Right lung (tissue), 10 donors: ENCODE measurements at places on chromosomes 12 and 14. TPM values are rescaled to one million over a fixed set of nuclear protein-coding genes. Genes with fewer than 3 reads are reported as not detected.

LHX5 gene
- polyA plus RNA-seq = not detected

GZMH gene
- polyA plus RNA-seq = 1.1 TPM

GRCh38 chr14:76582447-76582846, 178.8 kb upstream of the VASH1 start:
- no peak for DNase-seq

DNA sequence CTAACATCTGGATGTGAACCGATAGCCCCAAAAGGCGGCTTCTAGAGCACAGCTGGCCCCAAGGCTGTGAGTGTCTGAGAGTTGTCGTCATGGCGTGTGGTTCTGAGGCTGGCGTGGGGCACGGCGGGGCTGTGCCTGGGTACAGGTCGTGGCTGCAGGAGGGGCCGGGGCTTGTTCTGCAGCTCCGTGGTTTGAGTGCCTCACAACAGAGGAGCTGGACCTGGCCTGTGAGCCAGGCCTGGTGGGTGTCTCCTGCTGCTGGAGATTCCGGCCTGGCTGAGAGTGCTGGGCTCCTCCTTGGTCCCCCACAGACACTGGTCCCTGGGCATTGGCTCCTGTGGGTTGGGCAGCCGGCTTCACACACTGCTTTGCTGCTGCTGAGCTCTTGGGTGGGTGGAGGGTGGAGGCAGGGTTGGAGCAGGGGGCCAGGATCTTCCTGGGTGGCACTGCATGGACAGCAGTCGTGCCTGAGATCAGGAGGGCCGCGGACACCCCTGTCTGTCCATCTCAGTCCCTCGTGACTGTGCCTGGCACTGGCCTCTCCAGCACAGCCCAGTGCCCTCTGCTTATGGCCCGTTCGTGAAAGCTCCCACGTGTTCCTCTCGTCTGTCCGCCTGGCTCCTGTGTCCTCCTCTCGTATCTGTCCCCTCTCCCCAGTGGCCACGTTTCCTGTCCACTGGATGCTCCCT, 31.8 kb upstream of the TEX22 start:
- DNase-seq = no peak

DNA sequence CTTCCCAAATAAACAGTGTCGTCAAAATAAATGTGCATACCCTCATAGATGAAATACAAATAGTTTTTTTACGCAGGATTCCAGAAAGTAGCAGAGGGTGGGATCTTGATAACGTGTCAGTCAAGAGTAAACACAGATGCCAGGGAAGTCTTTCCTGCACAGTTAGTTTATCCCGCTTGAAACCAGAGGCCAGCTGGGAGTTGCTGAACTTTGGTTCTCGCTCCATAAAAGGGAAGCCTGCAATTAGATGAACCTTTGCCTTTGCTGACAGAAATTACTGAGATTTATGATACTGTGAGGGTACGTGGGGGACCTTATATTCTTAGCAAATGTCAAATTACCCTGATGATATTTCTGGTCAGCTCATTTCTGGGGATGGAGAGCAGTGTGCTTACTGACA, 18.9 kb downstream of the FAR2 start:
- DNase-seq = no peak

GRCh38 chr12:112159146-112159541, 33.8 kb downstream of the TRAFD1 start:
- DNase-seq = no peak

DNA sequence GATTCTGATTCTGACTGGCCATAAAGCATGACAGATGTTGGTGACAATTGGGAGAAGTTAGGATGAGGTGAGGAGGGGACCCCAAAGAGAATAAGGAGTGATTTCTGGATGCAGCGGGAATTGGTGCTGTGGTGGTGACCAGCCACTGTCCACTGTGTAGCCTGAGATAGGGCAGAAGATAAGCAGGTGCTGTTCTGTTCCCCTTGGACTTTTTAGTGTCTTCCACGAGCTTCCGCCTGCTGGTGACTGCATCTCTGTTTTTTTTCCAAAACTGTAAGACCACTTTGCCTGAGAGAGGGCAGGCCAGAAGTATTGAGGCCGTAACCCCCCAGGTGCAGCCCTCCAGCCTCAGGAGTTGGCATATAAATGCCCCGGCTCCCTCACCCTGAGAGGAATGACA, 161.2 kb upstream of the MYL2 start:
- DNase-seq = no peak

CBLN3 gene
- 3.6 TPM for polyA plus RNA-seq

CD27 gene
- 1.7 TPM for polyA plus RNA-seq

SLCO1B1 gene
- polyA plus RNA-seq = not detected

SAV1 gene
- 42.9 TPM for polyA plus RNA-seq

DNA sequence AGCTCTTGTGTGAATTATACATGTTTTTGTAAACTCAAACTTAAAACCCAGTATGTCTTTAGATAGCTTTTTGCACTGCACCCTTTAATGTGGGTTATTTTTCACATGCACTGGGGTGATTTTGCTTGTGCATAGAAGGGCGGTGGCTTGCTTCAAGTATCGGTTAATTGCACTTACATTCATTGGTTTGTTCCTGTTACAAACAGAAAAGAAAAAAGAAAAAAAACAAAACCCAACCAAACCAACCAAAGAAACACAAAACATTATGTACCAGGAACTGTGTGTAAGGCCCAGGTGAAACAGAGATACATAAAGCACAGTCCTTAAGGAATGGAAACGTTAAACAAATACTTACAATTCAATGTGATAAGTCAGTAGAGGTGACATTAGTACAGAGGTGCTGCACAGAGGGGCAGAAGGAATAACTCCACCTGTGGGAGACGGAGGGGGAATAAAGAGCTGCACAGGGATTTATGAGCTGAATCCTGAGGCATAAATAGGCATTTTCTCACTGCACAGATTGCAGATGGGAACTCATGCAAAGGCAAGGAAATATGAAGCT, 151.4 kb downstream of the KTN1 start:
- no peak for DNase-seq

DNA sequence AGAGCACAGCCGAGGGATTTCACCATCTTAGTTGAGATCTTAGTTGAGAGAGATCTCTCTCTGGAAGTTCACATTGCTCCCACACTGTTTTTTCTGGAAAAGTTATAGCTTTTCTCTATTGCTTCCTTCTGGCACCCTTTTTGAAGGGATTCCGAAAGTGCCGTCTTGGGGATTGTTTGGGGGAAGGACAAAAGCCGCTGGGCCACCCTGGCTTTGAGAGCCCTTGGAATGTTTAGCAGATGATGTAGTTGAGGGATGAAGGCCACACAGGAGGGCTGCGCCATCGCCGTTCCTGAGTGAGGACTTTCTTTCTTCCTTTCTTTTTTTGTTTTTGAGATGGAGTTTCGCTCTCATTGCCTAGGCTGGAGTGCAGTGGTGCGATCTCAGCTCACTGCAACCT, 17.7 kb downstream of the PLEKHG3 start:
- no peak for DNase-seq

- DNase-seq = no peak
Observed at GRCh38 chr12:116421785-116422538, 137.2 kb upstream of the MAP1LC3B2 start.

GRCh38 chr14:99552572-99553216, 51.3 kb downstream of the CCDC85C start:
- no peak for DNase-seq

DNA sequence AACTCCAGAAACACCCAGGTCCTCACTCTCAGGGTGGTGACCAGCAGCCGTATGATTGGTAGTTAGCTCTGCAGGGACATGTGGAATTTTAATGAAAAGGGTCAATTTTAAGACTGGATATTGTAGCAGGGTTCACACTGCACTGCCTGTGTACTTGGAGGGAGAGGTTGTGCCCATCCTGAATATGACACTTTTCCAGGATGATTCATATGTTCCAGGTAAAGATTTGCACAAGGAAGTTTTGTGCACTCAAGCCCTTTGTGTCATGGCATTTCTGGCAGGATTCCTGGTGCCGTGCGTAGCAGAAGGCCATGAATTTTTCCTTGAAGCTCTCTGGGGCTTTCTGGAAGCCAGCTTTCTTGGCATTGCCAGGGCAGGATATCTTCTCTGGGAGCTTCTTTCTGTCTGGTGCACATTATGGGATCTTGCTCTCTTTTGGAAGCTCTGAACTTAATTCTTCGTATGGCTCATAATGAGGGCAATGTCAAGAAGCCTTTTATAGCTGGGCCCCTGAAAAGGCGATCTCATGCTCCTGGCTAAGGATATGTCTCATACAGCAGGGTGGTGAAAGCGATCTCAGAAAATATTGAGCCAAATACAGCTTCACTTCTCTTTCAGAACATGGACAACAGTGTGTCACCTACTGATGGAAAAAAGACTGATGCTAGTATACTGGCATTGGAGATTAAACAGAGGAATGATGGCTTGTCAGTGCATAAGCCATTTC, 1133.9 kb downstream of the AACS start:
- no peak for DNase-seq

DNA sequence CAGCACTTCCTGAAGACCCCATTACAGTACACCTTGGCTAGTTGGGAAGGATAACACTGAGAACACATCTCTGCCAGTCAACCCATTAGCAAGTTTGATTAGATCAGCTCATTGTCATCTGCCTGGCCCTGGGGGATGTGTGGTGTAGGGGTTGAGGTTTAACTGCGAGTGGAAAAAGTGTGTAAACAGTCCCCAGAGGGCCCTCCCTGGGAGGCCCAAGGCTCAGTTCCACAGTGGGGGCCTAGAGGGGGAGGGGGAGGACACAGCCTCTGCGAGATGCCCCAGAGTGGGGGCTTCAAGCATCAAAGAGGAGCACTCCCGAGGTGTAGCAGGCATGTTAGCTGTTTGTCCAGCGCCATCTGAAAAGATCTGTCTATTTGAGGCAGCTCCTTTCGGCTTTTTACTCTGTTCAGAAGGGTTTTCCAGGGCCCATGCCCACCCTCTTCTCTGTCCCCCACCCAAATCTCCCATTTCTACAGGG, 344 bp downstream of the LPAR5 start:
- DNase-seq = no peak

DNA sequence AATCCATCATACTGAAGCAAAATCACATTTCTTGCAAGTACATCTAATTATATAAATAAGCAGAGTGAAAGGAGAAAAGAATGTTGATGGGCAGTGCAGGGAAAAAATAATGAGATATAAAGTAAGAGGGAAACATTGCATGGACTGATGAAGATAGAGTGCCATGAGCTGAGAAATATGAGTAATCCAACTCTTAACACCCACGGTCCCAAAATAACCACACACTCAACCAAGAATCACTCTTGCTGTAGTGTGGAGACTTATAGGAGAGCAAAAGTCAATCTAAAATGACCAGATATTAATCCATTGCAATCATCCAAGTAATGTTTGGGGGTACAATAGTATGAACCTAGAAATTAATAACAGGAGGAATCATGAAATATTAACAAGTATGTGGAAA, 40.2 kb downstream of the MYF5 start:
- no peak for DNase-seq

DNA sequence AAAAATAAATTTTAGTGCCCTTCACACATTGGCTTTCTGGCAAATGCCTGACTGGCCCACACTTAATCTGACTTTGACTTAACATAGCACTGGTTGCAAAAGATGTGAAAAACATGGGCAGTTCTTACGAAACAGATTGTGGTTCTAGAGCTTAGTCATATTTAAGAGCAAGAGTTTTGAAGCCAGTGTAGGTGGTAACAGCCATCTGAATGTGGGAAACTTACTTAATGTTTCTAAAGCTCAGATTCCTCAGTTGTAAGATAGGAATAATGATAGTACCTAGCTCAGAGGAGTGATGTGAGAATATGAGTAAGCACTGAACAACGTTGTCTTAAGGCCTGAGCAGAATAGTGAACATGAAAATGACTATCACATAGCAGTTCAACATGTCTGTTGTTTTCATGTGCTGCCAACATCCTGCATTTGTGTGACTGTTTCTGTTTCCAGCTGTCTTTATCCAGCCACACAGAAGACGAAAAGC, 262.7 kb downstream of the SYT1 start:
- DNase-seq = no peak

DNA sequence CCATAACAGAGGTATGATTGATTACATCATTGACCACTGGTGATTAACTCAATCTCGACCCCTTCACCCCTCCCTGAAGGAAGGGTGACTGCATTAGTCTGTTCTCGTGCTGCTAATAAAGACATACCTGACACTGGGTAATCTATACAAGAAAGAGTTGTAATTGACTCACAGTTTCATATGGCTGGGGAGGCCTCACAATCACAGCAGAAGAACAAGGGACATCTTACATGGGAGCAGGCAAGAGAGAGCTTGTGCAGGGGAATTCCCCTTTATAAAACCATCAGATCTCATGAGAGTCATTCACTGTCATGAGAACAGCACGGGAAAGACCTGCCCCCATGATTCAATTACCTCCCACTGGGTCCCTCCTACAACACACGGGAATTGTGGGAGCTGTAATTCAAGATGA, 55.9 kb upstream of the TMCC3 start:
- DNase-seq = no peak
